ENCODE measurements at places on chromosomes 7 and 10.

DNA sequence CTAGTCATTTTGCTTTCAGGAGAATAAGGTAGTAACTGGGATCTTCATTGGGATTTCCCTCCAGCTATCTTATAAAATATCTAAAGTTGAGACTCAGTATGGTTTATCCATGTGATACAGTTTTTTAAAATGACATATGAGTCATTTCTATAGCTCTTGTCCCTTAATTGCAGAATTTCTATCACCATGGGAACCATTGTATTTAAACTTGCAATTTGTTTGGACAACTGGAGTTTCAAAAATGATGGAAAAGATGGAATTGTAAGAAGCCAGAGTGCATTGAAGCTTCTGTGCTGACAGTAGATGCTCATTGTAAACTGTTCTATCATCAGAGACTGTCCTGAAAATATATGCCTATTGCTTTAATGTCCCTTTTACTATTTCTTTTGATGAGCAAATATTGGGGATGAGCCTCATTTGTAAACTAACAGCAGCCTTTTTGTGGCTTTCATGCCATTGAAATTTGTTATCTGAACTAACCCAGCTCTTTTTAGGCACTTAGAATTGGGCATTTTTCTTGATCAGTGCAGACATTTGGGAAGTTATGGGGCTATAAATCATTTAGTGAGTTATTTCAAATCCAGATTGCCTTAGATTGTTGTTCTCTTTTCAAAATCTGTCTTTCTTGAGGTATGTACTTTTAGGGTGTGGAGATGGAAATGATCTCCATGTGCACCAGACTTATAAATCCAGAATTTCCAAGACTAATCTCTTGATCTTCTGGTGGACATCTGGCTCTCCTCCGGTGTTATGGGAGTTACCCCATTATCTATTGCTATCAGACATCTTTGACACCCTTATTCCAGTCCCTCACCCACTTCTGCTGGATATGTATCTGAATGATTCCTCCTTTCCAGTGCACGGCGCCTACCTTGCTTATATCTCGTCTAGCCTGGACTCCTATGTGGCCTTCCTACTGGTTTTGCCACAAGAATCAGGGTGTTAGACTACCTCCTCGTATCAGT lies 159.0 kb downstream of the SND1 start:
- DNase-seq = no peak

DNA sequence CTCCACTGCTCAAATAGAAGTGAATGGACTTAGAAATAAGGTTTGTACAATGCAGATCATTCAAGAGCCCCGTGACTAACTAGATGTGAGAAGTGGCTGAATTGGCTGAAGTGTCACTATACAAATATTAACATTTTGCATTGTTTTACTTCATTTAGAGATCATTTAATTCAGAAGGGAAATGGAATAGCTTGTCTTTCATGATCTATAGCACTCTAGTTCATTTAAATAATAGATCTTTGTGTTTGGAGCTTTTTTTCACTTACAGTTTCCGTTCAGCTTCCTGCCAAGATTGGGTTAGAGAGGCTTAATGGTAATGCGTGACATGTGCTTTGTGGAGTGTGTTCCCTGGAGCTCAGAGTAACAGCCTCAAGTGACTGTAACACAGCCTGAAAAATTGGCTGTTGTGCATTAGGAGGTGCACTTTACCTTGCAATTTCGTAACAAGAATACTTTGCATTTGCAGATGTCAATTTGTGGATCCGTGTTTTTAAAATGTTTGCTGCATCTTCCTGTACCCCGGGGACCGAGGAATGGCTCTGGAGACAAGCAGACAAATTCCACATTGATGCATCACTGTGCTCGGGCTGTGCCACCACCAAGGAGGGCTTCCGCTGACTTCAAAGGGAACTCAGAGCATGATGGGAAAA lies 170.3 kb downstream of the NRP1 start:
- no peak for DNase-seq

- no peak for DNase-seq
These were observed 128.5 kb downstream of the INHBA start for GRCh38 chr7:41574377-41574776.

- DNase-seq = no peak
These were observed 119.9 kb downstream of the MBL2 start for GRCh38 chr10:52652431-52653262.

- no peak for DNase-seq
These were observed 662.0 kb upstream of the FOXK1 start for GRCh38 chr7:4020086-4020485.

DNA sequence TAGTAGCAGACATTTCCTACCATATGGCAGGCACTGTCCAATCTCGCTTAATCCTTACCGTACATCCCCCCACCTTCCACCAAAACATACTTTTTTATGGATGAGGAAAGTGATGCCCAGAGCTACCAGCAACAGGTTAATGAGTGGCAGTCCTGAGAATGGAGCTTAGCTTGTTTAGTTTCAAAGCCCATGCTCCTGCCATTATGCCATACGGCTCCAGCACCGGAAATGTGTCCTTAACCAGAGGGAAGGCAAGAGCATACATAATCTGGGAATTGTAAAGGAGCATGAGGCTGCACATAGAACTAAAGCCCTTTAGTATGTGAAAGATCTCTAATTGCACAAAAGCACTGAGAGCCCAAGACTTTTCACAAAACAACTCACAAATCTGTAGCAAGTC lies 155.9 kb upstream of the PHYHIPL start:
- DNase-seq = no peak

Measured in activated CD4-positive, alpha-beta T cell treated with anti-CD3 and anti-CD28 coated beads, Interleukin-2, Interleukin-4, amounts not matched to agents 100 ng/mL and 50 ng/mL, durations not matched to agents 16 hours and 8 hours (primary cell).